ENCODE measurements at places on chromosomes 3 and 15.
A peak's percentile ranks its signal among the peaks of the same experiment; 100 is the strongest.

DNA sequence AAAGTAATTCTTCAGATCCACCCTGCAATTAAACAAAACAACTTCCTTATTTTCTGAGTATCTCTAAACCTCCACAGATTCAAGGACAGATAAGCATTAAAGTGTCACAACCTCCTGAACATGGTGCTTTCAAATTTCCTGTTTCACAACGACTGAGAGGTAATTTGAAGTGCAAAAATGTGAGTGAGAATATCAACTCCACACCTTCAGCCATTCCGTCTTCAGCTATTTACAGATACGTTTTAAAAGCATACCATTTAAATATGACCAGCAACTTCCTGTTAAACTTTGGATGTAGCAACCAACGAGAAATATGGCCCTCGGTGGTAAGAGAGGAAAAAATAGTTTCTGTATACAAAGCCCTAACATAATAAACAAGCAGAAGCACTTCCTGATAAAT, 32.1 kb upstream of the PCSK6 start:
- no peak for DNase-seq

DNA sequence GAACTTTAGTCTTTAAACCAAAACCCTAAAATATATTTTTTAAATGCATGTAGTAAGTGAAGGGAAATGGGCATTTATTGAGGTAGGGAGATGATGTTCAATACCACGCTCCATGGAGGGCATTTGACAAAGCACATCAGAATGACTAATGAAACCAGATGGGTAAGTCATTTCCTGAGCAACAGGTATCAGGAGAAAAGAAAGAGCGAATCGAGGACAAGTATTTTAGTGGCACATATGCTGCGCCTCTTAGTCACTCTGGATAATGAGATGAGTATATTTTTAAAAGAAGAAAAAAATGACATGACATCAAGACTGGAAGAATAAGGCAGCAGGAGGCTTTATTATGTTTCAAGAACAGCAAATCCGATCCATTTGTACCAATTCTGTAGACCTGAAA, 129.0 kb upstream of the ARHGEF3 start:
- no peak for DNase-seq

- DNase-seq, result no peak
These were observed 23.5 kb downstream of the PLCL2 start for GRCh38 chr3:16908016-16908807.

DNA sequence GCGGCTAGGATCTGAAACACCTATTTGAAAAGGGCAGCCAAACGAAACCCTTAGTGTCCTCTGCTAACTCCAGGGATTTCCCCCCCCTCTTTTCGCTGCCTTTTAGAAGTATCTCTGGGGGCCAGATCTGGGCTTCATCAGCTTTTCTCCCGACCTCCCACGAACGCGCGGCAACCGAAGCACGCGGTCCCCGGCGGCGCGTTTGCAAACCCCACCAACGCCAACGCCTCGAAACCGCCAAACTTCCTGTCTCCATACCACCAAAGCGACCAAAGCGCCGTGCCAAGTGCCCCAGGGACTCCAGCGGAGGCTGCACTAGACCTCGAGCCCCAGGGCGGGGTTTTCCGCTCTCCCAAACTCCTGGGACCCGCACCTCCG, 155.8 kb upstream of the FRMD4B start:
- peak; percentile 25 for DNase-seq

GRCh38 chr3:9015250-9015649, 52.0 kb upstream of the RAD18 start:
- no peak for DNase-seq

GRCh38 chr3:126654571-126655383, at the start of gene TXNRD3:
Gene TXNRD3 (minus strand): TSS chr3:126655124.
- peak; percentile 68 for DNase-seq

- no peak for DNase-seq
These were observed 87.2 kb downstream of the USP13 start for GRCh38 chr3:179739816-179740594.

DNA sequence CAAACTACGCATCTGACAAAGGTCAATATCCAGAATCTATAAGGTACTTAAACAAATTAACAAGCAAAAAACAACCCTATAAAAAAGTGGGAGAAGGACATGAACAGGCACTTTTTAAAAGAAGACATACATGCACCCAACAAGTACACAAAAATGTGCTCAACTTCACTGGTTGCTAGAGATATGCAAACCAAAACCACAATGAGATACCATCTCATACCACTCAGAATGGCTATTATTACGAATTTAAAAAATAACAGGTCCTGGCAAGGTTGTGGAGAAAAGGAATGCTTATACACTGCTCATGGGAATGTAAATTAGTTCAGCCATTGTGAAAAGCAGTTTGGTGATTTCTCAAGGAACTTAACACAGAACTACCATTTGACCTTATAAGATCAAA, 175.6 kb upstream of the MLF1 start:
- no peak for DNase-seq

DNA sequence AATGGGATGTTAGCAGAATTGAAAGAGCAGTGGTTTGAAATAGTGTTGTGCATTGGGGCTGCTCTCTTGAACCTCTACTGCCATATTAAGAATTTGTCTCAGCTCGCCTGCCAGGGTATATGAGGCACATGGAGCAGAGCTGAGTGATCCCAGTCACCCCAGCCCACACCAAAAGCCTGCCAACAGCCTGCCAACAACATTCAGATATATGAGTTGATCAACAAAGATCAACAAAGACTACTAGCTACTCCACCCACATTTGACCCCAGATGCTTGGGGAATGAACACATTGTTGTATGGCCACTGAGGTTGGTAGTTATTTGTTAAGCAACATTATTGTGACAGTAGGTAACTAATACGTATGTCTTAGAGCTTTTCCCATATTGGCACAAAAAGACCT, 570.9 kb upstream of the IL12A start:
- DNase-seq, result no peak

- DNase-seq, result no peak
These were observed 10.4 kb upstream of the CHAC1 start for GRCh38 chr15:40942878-40943277.

DNA sequence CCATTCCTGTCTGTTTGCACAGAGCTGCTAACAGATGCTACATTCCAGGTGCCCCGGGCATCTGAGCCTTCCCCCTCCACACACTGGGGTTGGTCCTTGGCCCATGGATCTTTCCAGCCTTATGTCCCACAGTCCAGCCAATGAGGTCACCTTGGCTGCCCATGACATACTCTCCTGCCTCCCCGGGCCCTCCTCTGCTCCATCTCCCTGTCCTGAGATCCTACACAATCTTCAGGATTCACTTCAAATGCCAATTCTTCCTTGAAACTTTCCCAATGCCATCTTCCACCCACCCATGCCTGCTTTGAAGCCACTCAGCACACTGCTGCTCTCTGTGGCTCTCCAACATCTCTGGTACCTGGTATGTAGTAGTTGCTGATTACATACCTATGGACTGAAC, 4.3 kb downstream of the CHRNA3 start:
- DNase-seq, result no peak

GRCh38 chr3:184325715-184326369, 11.4 kb downstream of the EIF4G1 start:
- no peak for DNase-seq

- no peak for DNase-seq
These were observed 10.9 kb downstream of the SEMA3F start for GRCh38 chr3:50165910-50166538.

DNA sequence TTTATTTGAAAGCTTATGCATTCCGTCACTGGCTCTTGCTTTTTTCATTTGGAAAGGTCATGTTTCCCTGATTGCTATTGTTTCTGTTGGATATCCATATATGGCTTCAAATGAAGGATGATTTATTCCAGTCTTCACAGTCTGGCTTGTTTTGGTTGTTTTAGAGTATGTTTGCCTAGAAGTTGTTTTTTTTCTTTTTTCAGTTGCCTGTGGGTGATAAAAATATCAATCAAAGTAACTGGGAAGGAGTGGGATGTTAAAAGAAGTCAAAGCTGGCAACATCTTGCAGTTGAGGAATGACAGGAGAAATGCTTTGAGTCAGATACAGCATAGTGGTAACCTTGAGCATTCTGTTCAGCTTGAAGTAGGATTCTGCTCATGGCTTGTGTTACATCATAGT, 610.5 kb downstream of the PLOD2 start:
- no peak for DNase-seq

- DNase-seq, result no peak
These were observed 771.1 kb upstream of the GRM7 start for GRCh38 chr3:6089780-6090179.

DNA sequence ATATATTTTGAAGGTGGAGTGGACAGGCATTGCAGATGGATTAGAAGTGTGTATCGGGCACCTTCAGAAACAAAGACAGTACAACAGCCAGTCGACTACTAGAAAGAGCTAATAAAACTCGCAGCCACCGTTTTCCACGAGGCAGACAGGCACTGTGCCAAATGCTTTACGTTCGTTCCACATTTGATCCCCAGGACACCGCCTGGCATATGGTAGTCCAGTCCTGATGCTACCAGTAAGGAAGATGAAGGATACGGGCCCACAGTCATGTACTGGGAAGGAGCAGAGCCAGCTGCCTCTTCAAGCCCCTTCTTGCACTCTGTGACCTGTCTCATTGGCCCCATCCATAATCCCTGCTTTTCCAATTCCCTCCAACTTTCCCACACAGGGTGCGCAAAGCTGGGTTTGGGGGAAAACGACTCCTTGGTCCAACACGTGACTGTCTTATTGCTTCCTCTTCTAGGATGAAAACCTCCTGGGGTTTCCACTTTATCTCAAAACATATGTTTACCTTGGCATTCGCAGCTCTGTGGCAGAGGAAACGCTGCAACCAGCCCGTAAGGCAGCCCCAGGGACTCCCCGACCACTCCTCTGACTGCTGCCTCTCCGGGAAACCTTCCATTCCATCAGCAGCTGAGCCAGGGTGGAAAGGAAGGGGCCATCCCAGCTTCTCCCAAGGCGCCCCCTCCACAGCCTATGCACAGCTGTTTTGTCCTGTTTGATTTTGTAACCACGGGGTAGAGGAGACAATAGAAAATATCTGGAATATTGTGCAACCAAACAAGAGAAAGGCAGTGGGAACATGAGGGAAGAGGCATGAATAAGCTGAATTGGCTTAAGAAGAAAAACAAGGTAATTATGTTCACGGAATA, 107.4 kb downstream of the ADAMTS17 start:
- DNase-seq, result no peak

- DNase-seq, result no peak
These were observed 51.9 kb upstream of the MUC13 start for GRCh38 chr3:124986192-124987143.

- no peak for DNase-seq
These were observed 9.3 kb downstream of the NR2F2 start for GRCh38 chr15:96339619-96340347.

DNA sequence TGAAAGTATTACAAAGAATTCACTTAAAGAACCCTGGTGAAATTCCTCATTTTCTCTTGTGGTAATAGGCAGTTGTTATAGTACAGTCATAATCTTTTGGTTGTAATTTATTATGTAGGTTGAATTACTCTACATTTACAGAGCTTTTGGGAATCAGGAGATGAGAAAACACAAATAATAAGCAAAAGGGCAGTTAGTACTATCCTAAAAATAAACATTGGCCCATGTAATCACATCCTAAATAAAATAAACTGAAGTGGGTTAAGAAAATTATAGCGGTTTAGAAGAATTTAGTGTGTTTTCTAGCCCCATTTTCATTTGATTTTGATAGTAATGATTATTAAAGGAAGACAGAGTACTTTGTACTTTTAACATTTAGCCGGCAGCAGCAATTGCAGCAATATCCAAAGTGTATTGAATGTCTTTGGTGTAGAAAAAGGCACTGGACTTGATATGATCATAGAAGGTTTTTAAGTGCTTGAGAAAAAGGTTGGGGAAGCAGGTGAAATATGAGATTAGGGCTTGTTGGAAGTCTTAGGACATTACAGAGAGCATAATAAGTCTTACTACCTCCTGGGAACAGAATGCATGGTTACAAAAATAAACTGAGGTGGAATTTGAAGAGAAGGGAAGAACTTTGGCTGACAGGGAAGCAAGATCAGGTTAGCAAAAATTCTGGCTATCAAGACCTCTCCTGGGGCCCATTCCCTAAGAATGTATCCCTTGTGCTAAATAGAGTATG, 79.9 kb downstream of the MBNL1 start:
- no peak for DNase-seq

GRCh38 chr3:13134166-13134878, 61.1 kb upstream of the IQSEC1 start:
- DNase-seq, result no peak

GRCh38 chr3:116322750-116323375, 122.4 kb downstream of the LSAMP start:
- DNase-seq, result no peak

DNA sequence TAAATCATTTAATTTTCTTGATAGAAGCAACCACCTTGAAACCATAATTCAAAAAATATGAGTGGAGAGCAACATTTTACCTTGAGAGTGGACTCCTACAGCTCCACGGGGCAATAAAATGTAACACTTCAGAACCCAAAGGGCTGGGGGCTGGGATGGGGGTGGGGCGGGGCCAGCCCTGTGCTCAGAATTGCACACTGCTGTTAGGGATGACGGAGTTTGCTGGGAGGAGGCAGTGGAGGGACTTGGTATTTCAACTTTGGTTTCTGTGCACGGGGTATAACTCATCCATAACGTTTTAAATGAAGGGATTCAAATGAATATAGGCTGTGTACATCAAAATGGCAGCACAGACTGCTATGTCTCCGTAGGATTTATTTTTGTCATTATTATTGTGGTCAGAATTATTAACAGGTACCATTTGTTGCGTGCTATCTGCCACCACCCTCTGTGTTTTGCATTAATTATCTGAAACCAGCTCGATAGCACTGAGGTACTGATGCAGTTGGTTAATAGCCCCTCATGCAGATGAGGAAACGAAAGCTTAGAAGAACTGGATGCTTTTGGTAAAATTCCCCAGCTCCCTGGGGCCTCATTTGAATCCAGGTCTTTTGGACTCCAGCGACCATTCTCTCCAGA, 29.4 kb upstream of the WNT5A start:
- DNase-seq, result no peak

DNA sequence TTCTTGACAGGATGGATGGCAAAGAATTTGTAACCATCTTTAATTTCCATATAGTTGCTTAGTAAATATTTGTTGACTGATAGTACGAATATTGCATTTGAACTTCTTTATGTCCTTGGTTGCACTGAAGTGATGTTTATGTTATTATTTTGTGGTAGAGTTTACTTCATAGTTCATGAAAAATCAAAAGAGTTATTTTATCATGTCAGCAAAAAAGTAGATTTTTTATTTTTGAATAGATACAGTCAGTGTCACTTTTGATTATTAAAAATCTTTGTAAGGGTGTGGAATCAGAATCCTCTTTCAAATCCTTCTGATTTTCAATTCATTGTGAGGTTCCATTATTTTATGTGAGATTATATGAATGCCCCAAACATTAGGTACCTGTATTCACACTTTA, 35.0 kb downstream of the FILIP1L start:
- no peak for DNase-seq

DNA sequence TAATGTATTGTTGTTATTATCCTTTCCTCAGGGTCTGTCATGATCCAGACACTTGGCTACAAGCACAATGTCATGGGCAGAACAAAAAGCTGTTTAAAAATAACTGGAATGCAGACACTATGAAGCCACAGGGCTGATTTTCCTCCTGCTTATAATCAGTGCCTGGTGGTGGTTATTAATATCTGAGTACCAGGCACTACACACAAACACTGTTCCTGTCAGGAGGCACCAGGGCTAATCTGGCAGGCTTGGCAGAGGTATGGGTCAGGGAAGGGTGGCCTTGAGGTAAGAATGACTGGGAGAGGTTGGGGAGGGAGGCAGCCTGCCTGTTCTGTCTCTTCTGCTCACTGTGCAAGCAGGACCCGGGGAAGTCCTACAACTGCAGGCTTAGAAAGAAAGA, 67.2 kb downstream of the WDR76 start:
- DNase-seq, result no peak

GRCh38 chr3:124552224-124552623, 178.0 kb upstream of the UMPS start:
- no peak for DNase-seq

- DNase-seq, result no peak
These were observed 117.7 kb downstream of the GBE1 start for GRCh38 chr3:81643721-81644120.
